Fibroblast of skin of back (primary cell): ENCODE measurements at places on chromosomes 7 and 10.
A peak's percentile ranks its signal among the peaks of the same experiment; 100 is the strongest.

GRCh38 chr10:63071145-63071544 is 62.0 kb upstream of the NRBF2 start:
- DNase-seq = no peak

GRCh38 chr10:23692736-23693135 is 253.9 kb downstream of the OTUD1 start:
- DNase-seq = no peak

- DNase-seq = peak; percentile 83
Observed at GRCh38 chr10:43362191-43362839, 9.1 kb upstream of the FXYD4 start.

DNA sequence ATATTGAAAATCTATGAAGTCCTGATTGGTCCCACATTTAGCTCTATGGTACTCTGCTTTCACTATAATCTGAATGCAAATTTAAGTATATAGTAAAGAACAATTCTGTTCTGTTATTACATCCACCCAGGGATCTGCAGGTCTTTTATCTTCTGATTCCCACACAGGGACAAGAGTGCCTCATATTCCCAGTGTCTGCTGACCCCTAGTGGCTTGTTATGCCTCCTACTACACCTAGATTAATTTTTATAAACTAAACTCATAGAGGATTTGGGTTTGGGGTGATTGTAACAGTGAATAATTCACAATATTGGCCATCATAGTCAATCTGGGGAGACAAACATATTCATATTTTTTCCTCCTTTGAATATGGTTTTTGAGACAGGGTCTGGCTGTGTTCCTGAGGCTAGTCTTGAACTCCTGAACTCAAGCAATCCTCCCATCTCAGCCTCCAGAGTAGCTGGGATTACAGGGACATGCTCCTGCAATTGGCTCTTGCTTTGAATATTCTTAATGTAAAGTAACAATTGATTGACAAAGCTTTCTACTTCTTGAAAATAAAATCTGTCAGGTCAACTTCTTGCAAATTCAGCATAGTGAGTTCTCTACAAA is 282.1 kb downstream of the KCND2 start:
- DNase-seq = peak; percentile 56

DNA sequence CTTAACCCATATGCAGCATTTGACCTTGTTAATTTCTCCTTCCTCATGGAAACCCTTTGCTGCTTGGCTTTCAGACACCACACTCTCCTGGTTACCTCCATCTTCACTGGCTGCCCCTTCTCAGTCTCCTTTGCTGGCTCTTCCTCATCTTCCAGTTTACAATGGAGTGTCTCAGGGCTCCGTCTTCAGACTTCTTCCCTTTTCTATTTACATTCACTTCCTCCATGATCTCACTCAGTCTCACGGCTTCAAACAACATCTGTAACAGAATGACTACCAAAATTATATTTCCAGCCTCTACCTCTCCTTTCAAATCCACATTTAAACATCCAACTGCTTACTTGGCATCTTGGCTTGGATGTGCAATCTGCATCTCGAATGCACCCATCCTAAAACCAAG is 140.4 kb downstream of the DKK1 start:
- DNase-seq = no peak

DNA sequence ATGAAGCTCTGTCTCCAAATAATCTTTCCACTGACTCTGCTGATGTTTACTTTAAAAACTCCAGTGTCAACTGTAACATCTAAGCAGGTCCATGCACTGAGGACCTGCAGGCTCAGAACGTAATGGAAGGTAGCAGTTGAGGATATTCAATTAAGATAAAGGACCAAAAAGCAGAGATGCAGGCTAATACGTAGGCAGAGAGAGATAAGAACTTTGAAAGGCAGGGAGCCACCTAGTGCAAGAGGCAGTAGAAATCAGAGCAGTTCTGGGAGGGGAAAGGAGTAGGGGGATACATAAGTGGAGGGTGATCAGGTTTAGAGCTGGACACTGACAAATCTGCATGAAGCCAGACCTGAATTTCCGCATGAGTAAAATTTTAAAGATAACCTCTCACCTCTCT is 114.5 kb upstream of the POM121L12 start:
- no peak for DNase-seq

GRCh38 chr10:31918671-31919409 is 9.8 kb downstream of the ARHGAP12 start:
- DNase-seq = no peak

DNA sequence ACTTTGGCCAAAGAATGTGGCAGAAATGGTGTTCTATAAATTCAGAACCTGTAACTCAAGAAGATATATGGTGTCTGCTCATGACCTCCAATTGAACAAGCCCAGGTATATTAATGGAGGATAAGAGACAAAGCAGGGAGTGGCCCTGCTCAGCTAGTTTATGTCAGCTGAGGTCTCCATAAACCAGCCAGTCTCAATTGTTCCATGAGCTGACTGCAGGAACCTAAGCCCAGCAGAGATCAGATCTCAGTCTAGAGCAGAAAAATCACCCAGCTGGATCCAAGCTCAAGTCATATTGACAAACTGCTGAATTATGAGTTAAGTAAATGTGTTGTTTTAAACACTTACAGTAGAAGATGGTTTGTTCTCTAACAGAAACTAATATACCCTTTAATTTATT is 105.5 kb upstream of the SGCE start:
- no peak for DNase-seq

DNA sequence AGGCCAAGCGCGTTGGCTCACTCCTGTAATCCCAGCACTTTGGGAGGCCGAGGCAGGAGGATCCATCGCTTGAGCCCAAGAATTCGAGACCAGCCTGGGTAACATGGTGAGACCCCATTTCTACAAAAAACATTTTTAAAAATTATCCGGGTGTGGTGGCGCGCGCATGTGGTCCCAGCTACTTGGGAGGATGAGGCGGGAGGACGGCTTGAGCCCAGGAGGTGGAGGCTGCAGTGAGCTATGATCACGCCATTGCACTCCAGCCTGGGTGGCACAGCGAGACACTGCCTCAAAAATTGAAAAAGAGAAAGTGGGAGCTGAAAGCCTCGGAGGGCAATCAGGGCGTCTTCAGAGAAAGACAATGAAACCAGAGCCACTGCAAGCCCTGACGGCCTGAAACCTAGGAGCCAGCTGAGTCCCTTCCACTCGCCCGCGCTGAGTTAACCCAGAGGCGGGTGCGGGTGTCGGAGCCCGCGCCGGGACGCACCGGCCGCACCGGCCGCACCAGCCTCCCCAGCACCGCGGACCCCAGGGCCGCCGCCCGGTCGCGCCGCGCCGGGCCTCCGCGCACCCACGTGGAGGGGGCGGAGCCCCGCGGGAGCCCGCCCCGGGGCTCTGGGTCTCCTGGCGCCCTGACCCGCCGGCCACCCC is 22.4 kb downstream of the ZFAND2A start:
- DNase-seq = no peak

GRCh38 chr10:6778992-6779701 is 199.1 kb upstream of the PRKCQ start:
- DNase-seq = peak; percentile 96

DNA sequence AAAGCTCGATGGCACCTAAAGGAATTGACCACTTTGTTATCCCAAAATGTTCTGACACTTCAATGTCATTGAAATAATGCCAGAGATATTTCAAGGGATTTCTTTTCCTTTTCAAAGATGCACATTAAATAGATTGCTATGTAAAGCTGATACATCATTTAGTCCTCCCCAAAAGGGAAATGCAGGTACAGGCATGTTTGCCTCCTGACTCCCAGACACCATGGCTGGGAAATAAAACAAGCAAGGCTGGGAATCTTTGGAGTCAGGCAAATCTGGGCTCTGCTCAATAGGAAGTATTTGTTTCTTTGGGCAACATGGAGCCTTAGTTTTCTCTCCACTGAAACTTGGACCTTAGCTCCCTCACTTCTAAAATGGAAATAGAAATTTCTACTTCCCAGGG is 230.8 kb upstream of the LRRTM3 start:
- DNase-seq = no peak

DNA sequence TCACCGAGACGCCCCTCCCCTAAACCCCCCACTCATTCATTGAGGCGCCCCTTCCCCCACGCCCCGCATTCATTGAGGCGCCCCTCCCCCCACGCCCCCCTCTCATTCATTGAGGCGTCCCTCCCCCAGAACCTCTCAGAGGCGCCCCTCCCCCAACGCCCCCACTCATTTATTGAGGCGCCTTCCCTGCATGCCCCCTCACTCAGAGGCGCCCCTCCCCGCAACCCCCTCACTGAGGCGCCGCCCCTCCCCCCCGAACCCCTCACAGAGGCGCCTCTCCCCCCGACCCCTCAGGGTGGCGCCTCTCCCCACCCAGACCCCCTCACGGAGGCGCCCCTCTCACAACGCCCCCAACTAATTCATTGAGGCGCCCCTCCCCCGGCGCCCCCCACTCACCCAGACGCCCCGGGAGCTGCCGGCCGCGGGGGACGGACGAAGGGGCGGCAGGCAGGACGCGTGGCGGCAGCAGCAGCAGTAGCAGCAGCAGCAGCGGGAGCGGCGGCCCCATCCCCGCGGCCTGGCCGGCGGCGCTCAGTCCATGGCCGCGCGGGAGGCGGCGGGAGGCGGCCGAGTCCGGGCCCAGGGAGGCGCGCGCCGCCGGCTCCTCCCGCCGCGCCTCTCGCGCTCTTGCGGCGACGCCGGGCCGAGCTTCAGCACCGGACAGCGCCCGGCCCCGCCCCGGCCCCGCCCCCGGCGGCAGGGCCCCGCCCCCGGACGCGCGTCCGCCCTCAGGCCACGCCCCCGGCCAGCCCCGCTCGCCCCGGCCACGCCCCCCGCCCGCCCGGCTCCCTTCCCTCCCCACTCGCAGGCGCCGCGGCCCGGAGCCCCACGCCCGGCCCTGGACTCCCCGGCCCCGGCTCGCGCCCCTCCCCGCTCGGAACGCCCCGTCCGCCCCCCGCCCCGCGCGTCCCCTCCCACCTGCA is at the start of gene PTPRN2:
Gene PTPRN2, minus strand, starts transcription at position 662 of the 923 bp plus-strand sequence.
- DNase-seq = peak; percentile 54

DNA sequence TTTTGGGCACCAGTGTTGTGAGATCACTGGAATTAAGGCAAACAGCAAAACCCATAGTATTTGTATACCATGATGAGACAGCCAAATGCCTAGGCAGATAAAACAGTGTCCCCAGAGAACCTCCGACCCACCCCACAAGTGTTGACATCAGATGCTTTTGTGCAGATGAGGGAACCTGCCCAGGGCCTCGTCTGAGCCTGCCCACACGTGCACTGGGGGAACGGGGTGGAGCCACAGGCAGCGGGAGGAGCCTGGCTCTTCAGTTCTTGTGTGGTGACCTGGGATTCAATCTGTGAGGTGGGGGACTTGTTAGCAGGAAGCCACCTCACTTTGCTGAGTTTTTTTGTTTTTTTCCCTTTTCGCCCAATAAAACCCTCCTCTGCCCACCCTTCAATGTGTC is 33.4 kb upstream of the OPTN start:
- DNase-seq = no peak

- no peak for DNase-seq
Observed at GRCh38 chr7:67636348-67637022, 639.9 kb downstream of the TYW1 start.

GRCh38 chr7:2523461-2523936 is 3.9 kb downstream of the LFNG start:
- no peak for DNase-seq

DNA sequence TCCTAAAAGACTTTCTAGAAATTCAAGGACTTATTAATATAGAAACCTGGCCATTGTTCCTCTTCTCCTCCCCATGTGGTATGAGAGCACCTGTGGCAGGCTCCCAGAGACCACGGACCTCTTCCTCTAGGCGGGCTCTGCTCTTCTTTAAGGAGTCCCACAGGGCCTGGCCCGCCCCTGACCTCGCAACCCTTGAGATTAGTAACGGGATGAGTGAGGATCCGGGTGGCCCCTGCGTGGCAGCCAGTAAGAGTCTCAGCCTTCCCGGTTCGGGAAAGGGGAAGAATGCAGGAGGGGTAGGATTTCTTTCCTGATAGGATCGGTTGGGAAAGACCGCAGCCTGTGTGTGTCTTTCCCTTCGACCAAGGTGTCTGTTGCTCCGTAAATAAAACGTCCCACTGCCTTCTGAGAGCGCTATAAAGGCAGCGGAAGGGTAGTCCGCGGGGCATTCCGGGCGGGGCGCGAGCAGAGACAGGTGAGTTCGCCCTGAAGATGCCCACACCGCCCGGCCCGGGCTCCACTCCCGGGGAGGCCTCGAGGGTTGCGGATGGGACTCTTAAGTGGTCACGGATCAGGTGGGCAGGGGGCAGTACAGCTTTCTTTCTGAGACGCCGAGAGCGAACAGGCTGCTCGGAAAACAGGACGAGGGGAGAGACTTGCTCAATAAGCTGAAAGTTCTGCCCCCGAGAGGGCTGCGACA is at the start of gene SLC26A4:
Gene SLC26A4, plus strand, starts transcription at position 448 of the 700 bp plus-strand sequence. CDS start 814 bp downstream, outside the sequence.
- no peak for DNase-seq

DNA sequence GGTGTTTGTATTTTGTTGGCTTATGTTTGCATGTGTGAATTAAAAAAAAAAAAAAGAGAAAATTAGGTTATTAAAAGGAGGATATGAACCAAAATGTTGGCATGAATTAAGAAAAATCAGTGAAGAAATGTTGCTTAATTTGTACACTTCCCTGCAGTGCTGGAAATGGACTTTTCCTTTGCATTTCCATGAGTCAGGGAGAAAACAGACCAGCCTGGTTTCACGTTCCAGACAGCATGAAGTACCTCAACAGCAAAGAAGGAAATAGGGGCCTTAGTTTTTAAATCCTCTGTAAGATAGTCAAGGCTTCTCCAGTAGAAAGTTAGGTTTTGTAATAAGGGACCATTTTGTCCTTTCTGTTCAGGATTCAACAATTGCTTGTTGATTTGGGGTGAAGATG is 159.7 kb downstream of the CELF2 start:
- DNase-seq = no peak

- DNase-seq = peak; percentile 96
Observed at GRCh38 chr7:137978464-137979237, 23.2 kb downstream of the CREB3L2 start.

DNA sequence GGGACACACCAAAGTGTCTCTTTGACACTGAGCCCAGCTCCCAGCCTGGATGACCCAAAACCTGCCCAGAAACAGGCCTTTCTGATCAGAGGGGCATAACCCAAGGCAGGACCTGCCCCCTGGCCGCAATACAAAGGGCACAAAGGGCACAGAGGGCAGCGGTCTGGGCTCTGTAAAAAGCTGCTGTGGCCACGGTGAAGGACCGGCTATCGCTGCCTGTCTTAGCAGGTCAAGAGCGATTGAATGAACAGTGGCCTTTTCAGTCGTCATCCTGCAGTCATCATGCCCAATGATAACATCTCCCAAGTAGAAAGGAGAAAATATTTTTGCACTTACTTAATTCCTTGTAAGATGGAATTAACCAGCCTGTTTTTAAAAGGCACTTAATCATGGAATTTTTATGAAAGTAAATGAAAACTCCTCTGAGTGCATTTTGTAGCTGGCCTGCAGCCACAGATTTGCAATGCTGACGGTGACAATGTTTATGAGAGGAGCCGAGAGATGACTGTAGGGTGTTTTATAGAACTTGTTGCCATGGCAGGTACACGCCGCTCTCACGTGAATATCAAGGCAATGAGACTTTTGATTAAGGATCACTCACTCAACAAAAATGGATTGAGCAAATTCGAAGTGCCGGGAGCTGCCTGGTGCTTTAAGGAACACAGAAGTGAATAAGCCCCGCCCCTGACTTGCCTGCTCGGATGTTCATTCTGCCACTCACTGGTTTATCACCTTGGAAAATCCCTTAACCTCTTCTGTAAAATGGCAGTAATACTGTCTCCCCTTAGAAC is 47.3 kb upstream of the BHLHA15 start:
- peak; percentile 8 for DNase-seq

- no peak for DNase-seq
Observed at GRCh38 chr10:69780077-69780476, 21.6 kb upstream of the COL13A1 start.

- no peak for DNase-seq
Observed at GRCh38 chr7:138226001-138226476, 149.8 kb downstream of the AKR1D1 start.
